NCI-H1436 (cell line): ENCODE measurements at places on chromosomes 5 and 9.

- no peak for DNase-seq
Observed at GRCh38 chr5:138273834-138274188, 610 bp downstream of the GFRA3 start.

DNA sequence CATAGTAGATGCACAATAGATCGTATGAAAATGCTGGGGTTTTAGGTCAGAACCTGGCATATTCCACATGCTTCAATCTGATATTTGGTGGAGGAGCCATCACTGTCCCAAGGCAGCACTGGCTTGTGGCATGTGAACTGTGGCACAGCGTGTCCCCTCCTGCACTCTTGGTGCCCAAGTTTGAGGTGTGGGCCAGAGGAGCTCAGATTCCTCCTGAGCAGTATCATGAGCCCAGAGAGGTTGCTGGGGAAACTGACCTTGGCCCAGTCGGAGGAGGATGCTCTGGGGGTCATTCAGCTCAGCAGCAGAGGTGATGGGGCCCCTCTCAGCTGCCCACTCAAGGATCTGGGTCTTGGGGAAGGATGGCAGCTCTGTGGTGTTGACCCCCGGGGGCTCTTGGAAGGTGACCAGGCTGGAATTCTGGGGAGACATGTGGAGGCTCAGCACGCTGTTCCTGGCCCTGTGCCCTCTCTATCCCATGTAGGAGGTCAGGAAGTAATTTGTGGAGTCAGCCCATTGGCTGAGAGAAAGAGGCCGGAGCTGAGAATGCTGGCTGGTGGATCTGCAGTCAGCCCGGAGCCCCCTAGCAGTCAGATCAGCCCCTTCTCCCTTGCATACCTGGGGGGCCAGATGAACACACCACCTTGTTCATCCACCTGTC, 23.7 kb downstream of the FPGS start:
- DNase-seq = no peak

- DNase-seq = no peak
Observed at GRCh38 chr5:108386345-108387061, 4.6 kb upstream of the FBXL17 start.

DNA sequence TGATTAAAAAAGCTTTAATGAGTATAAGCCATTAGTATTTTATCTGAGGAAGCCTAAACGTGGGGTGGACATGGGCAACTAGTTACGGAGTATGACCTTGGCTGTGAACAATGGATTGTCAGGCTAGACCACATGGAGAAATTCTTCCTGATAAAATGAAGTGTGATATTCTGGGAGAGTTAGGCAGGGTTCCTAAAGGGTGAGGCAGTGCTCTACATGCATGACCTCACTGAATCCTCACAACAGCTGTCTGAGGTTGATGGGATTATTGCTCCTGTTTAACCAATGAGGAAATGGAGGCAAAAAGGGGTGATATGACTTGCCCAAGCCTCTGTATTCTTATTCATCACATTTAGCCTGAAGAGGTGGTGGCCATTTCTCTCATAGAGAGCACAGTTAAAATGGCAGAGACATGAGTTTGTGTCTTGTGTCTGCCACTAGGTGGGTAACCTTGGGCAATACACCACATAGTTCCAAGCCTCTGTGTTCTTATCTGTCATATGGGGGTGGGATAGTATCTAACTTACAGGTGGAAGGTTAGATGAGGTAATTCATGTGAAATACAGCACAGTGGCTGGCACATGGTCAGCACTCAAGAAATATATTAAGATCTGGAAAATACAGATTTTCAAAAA, 96.1 kb upstream of the NR3C1 start:
- DNase-seq = no peak

DNA sequence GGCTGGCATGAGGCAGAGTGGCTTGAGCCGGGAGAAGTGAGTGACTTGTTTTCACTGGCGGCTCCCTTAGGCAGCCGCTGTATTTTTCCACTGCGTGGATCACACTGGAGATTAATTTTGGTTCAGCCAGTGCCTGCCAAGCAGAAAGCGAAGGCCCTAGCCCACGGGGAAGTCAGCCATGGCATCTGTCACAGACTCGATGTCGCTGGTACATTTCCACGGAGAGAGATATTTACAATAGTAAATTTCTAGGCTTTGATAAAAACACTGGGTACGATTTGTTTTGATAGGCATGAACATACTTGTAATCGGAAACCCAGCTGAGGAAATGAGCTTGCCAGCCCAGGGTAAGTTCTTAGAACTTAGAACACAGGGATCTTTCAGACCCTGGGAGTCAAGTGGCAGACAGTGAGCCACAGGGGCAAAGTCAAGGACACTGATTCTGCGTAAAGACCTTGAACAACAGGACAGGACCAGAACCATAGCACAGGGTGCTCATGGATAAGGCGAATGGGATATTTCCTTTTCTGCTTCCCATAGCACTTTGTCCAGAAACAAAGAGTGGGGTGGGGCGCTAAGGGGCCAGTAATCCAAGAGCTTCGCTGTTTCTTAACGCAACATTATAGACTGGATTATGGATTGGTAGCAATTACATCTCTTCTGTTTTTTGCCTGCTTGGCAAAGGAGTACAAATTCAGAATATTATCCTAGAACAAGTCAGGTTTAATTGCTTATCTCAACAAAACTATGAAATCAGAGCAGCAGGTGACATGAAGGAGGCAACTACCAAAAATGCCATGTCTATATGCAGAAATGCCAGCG, 4.5 kb downstream of the DUSP1 start:
- no peak for DNase-seq

DNA sequence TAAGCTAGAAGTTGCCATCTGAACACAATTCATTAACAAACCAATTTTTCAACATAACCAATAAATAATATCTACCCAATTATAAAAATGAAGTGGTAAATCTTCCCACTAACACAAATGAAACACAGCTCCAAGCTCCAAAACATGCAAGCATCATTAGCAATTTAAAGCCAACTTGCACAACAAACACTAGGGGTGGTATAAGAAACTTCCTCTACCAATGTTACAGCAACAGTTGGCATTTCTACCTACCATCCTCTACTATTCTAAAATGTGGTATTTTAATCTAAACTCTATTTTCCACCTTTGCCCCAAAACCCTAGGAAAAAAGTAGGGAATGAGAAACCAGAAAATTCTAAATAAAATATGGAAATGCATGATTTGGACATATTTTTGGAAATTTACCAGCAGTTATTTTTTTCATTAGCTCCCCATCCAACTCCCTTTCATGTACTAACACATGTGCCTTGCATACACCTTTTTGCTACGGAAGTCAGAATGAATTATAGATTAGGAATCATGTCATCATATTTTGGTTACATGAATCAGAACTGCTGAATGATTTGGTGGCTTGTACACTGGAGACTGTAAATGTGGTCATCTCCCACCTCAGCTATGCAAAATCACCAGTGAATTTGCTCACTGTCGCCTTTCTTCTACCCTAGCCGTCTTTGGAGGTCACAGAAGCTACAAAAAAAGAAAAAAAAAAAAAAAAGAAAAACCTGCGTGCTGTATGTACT, 4.1 kb downstream of the NR6A1 start:
- DNase-seq = no peak

DNA sequence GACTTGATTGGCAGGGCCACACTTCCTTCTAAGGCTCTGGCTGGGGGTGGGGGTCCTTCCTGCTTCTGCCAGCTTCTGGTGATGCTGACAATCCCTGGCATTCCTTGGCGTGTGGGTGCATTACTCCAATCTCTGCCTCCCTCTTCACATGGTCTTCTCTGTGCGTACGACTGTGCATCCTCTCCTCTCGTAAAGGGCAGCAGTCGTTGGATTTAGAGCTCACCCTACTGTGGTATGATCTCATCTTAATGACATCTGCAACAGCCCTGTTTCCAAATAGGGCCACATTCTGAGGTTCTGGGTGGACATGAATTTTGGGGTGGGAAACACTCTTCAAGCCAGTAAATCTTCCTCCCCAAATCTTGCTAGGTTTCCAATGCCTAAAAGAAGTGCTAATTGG, 36.8 kb downstream of the ROPN1L start:
- DNase-seq = no peak
